ENCODE measurements at places on chromosomes 6 and 20.
A peak's percentile ranks its signal among the peaks of the same experiment; 100 is the strongest.

GRCh38 chr6:37501632-37502491 lies 2.2 kb upstream of the CCDC167 start:
- DNase-seq: no peak

DNA sequence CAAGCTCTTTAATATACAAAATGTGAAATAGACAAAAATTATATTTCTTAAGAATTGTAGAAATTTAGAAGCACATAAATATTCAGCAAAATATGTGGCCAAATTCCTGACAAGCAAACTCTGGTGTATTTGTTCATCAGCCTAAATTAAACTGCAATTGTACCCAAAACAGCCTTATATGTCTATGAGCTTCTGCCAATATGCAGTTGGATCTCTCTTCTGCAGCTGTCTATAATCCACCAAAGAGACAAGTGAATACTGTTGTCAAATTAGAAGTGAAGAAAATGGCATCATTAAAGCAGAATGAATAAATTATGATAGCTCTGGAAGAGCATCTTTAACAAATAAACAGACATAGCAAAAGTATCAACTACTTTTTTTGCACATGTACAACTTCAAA lies 755.7 kb downstream of the GRIK2 start:
- no peak for DNase-seq

DNA sequence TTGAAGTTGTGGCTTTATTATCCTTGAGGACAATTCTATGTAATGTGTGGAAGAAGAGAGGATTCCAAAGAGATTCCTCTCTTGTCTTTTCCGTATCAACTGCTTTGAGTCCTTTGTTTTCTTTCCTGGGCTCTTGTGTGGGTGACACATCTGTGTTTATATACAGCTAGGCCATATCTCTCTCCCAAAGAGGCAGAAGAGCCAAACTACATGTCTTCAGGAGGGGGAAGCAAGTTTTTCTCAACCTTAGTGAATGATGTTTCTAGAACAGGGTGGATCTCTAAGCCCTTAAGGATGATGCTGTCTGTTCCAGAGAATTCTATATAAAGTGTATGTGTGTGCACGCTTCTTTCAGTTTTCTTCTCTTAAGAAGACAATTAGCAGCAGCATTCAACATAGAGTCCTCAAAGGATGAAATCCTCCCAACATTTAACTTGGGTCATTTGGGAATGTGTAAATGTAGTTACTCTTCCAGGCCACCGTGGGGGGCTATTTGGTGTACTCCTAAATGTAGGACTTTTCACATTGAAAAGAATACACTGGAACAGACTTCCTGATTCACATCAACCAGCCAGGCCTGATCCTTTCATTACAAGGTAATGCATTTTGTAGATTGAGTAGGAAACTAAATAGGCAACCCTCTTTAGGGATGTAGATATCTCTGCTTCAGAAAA lies 92.8 kb upstream of the EEF1E1 start:
- DNase-seq: no peak

DNA sequence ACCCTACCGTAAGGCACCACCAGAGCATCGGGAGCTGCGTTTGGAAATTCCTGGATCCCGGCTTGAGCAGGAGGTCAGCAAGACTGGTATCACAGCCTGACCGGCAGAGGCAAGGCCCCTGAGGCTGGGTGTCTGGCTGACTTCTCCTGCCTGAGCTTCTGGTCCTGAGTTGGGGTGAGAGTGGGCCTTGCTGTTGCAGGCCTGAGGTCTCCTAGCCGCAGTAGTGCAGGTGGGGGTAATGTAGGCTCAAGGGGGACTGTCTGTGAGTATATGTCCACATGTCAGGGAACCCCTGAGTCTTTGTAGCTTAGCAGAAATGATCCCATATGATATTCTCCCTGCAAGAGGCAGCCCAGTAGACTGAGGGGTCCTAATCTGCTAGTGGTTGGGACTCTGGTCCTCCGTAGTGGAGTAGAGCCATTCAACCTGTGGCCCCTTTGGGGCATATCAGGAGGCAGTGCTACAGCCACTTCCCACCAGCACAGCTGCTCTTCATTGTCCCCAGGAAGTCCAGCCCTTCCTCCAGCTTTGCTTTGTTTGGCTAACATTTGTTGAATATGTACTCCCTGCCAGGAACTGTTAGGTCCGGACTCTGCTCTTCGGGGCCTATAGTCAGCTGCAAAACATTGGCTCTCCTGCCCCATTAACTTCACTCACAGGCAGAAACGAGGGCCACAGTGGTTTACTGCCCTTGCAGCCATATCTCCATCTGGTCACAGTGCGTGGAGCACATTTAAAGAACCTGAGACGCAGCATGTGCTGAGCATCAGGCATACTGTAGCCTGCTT lies 10.9 kb downstream of the LRRC73 start:
- no peak for DNase-seq

GRCh38 chr6:33126101-33126714 lies 50.4 kb downstream of the HLA-DPB1 start:
- peak; percentile 91 for DNase-seq

GRCh38 chr6:150343434-150343833 lies 25.4 kb upstream of the IYD start:
- no peak for DNase-seq

GRCh38 chr6:11242711-11243110 lies 10.2 kb upstream of the NEDD9 start:
- no peak for DNase-seq

- no peak for DNase-seq
These were observed 82.8 kb downstream of the ZMYND8 start for GRCh38 chr20:47273591-47274235.

DNA sequence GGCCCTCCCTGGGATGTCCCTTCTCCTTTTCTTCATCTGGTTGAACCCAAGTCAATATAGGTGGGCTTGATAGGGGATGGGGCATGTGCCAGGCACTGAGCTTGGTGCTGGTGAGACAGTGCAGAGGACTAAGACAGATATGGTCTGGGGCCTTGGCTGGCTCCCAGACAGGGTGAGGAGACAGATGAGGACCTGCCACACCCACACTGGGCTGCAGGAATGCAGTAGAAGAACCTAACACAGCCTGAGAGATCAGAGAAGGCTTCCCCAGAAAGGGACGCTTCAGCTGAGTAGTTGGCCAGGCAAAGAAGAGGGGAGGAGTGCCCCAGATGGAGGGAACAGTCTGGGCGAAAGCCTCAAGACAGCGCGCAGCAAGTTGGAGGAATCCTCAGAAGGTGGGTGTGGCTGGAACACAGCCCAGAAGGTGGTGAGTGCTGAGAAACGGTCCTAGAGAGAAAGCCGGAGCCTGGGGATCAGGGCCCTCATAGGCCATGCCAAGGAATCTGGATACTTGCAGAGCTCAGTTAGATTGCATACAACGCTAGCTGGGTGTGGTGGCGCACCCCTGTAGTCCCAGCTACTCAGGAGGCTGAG lies 26.4 kb downstream of the CD40 start:
- no peak for DNase-seq

GRCh38 chr6:113530769-113531168 lies 326.4 kb upstream of the MARCKS start:
- DNase-seq: no peak

GRCh38 chr6:146582857-146583256 lies 15.9 kb upstream of the ADGB start:
- DNase-seq: no peak

DNA sequence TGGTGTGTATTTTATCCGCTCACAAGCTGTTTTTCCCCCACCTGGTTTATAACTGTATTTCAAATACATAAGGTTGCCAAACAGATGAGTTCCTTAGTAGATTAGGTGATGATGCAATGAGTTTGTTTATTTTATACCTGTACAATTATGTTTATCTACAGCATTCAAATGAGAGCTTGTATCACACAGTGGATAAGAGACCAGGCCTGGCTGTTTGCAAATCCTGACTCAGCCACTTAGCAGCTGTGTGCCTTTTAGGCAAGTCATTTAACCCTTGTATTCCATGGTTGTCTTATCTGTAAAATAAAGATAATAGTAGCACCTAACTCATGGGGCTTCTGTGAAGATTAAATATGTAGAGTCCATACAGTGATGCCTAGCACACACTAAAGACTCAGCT lies 143.7 kb downstream of the MOXD1 start:
- no peak for DNase-seq

- DNase-seq: no peak
These were observed 97.6 kb upstream of the STMND1 start for GRCh38 chr6:17004269-17004668.

GRCh38 chr6:30730601-30731435 lies 10.7 kb downstream of the TUBB start:
- peak; percentile 87 for DNase-seq

- DNase-seq: no peak
These were observed 73.0 kb upstream of the NHSL1 start for GRCh38 chr6:138572167-138572875.

DNA sequence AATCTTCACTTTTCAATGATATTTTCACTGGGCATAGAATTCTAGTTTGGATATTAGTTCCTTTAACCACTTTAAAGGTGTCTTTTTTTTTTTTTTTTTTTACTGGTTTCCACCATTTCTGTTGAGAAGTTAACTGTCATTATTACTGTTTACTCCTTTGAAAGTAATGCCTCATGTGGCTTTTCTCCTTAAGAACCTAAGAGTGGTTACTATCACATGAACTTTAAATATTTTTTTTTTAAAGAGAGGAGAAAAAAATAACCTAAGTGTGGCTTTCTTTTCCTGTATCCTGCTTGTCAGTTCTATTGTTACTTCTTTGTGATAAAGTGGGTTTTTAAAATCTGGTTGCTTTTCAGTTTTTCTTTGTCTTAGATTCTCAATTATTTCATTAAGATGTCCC lies 229.5 kb downstream of the CDH26 start:
- DNase-seq: no peak

- no peak for DNase-seq
These were observed 31.7 kb upstream of the SCUBE3 start for GRCh38 chr6:35181933-35182612.

DNA sequence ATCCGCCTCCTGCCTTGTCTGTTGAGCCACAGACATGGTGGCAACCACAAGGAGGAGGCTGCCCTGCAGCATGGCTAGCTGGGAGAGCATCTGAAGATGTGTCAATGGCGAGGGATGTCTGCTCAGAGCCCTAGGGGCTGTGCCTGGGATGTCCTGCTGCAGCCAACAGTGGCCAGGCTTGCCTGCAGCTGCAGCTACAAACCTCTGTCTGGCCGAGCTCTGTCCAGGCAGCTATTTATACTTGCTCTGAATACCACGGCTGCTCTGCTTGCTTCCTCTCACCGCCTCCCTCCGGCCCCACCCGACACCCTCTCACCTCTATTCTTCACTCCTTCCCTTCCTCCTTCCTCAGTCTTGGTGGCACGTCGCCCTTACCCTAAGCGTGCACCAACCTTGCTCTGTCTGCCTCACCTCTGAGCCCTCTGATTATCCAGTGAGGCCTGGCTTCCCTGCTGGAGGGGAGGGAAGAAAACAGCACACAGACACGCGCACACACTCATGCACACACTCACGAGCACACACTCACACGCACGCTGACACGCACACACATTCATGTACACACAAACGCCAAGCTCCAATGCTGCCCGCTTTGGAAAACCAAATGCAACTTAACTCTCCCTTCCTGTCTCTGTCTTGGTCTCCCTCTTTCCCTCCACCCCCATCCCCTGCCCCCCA lies at the start of gene ANGPT4:
ANGPT4 (minus strand) TSS at position 210 of the 675 bp plus-strand sequence; CDS start at position 90, 120 bp downstream.
- no peak for DNase-seq

DNA sequence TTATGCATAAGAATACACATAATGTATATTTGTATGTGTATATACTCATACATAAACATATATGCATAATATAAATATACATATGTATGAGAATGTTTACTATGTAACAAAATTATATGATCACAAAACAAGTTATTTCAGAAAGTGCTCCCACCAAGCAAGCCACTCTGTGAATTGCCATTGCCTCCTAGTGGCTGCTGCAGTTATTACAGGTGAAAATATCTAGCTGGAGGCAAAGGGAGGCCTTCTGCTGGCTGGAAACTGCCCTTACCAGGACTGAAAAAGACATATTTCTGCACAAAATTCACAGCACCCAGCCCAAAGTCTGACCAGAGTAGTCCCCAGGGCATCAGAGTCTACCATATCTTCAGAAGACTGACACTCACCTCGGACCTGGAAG lies 14.4 kb upstream of the ADAM33 start:
- DNase-seq: no peak

- DNase-seq: no peak
These were observed 61.7 kb downstream of the E2F3 start for GRCh38 chr6:20463396-20463795.

GRCh38 chr6:44071670-44072451 lies 55.4 kb downstream of the MRPL14 start:
- DNase-seq: no peak

DNA sequence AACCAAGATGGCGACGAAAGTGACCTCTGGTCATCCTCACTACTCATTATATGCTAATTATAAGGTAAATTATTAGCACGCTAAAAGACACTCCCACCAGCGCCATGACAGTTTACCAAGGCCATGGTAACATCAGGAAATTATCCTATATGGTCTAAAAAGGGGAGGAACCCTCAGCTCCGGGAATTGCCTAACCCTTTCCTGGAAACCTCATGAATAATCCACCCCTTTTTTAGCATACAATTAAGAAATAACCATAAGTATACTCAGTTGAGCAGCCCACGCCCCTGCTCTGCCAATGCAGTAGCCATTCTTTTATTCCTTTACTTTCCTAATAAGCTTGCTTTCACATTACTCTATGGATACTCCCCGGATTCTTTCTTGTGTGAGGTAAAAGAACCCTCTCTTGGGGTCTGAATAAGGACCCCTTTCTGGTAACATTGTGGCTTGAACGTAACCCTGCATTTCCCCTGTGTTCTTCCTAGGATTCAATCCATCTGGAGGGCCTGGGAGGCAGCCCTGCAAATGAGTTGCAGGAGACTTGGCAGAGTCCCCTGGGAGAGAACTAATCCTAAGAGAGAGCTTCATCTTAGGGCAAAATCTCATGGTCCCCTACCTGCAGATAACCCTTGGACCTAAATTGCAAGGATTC lies 225.6 kb upstream of the JARID2 start:
- DNase-seq: no peak

- no peak for DNase-seq
These were observed 3.0 kb upstream of the SDCBP2 start for GRCh38 chr20:1331801-1332453.

DNA sequence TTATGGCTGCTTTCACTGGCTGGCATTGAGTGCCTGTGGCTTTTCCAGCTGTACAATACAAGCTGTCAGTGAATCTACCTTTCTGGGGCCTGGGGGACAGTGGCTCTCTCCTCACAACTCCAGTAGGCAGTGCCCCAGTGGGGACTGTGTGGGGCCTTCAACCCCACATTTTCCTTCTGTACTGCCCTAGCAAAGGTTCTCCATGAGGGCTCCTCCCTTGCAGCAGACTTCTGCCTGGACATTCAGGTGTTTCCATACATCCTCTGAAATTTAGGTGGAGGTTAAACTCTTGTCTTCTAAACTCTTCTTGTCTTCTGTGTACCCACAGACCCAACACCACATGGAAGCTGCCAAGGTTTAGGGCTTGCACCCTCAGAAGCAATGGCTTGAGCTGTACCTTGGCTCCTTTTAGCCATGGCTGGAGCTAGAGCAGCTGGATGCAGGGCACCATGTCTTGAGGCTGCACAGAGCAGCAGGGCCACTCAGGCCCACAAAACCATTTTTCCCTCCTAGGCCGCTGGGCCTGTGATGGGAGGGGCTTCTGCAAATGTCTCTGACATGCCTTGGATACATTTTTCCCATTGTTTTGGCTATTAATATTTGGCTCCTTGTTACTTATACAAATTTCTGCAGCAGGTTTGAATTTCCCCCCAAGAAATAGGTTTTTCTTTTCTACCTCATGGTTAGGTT lies 9.6 kb downstream of the PEX7 start:
- no peak for DNase-seq

Measured in H1 (cell line).